HuH-7 (cell line): ENCODE measurements at places on chromosomes 4 and X.

DNA sequence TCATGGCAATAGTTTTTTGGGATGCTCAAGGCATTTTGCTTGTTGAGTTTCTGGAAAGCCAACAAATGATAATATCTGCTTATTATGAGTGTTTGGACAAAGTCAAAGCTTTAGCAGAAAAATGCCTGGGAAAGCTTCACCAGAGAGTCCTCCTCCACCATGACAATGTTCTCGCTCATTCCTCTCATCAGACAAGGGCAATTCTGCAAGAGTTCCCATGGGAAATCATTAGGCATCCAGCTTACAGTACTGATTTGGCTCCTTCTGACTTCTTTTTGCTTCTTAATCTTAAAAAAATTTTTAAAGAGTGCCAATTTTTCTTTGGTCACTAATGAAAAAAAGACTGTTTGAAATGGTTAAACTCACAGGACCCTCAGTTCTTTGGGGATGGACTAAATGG lies 136.3 kb downstream of the UBE2K start:
- no peak for DNase-seq

- no peak for DNase-seq
These were observed 8.2 kb upstream of the RUFY3 start for GRCh38 chr4:70713453-70714078.

GRCh38 chrX:154436374-154436982 lies 476 bp upstream of the GDI1 start:
- peak; percentile 71 for DNase-seq

DNA sequence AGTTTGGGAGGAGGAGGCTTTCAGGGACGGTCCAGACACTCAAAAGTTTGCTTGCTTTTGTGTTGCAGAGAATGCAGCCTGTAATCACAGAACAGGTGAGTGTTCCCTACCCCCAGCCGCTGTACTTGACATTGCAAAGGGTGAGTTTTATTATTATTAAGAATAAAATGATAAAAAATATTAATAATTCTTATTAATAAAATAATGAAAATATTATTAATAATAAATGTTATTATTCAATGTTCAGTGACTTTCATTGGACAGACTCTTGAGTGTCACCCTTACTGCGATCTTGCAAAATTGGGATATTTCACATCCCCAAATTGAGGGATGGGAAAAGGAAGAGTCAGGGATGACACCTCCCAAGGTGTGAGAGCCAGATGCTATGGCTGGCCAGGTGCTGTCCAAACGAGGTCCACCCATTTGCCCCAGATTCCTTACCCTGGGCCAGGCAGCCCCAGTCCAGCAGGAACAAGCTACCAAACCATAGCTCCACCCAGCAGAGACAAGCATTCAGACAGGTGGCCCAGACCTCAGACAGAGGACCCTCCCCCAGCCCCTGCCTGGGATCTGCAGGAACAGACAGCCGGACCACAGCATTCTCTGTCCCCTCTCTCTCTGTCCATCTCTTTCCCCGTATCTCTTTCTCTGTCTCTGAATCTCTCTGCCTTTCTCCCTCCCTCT lies 22.4 kb downstream of the IL3RA start:
- DNase-seq = no peak

GRCh38 chr4:12635629-12636028 lies 848.5 kb downstream of the RAB28 start:
- DNase-seq = no peak

GRCh38 chrX:123600181-123600580 lies 132.7 kb downstream of the THOC2 start:
- DNase-seq = no peak

DNA sequence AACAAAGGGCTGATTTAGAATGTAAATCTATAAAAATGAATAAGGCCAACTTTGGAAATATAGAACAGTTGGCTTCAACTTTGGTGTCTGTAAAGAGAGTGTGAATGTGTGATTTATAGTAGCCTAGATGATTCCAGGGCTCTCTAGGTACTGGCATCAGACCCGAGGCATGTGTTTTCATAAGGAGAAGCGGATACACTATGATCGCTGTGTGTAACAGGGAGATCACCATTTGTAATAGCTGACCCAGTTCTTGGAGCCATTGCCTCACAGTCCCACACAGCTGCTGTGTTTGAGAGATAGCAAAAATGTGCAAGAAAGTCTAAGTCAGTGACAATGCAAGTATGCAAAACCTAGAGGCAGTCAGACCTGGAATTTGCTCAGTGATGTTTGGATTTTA lies 135.1 kb downstream of the REPS2 start:
- no peak for DNase-seq

DNA sequence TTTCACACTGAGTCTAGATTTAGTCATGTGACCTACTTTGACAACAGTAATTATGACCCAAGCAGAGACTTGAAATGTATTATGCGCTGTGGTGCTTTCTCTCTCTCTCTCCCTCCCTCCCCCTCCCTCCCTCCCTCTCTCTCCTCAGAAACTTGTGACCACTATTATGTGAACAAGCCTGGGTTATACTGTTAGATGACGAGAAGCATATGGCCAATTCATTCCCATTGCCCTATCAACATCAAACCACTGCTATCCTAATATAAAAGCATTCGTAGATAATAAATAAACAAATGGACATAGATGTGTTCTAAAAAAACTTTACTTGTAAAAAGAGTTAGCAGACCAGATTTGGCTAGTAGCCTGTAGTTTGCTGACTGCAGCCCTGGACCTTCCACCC lies 18.2 kb downstream of the FTHL17 start:
- DNase-seq = no peak

- DNase-seq = no peak
These were observed 79.4 kb downstream of the SYNPO2 start for GRCh38 chr4:118968005-118968404.

DNA sequence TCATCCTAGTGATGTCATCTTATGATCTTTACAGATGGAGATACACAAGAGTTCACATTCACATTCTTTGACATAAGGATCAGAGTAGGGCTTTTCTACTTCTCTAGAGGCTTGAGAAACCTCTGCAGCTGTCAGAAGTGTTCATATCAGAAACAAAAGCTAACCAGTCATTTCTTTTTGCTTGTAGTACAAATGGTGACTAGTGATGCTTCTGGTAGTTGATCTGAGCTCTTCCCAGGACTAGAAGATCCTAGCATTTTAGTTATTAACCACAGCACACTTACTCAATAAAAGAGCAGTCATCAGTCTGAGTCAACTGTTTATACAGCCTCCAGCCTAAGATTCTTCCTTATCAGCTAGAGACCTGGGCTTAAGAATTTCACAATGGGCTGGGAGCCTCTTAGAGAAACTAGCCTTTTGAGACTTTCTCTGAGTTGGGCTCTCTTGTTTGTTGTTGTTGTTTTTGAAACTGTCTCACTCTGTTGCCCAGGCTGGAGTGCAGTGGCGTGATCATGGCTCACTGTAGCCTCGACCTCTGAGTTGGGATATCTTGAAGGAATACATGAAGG lies 84.1 kb downstream of the TMEM164 start:
- DNase-seq = peak; percentile 17

- DNase-seq = no peak
These were observed 79.0 kb downstream of the SOX3 start for GRCh38 chrX:140425712-140426395.

DNA sequence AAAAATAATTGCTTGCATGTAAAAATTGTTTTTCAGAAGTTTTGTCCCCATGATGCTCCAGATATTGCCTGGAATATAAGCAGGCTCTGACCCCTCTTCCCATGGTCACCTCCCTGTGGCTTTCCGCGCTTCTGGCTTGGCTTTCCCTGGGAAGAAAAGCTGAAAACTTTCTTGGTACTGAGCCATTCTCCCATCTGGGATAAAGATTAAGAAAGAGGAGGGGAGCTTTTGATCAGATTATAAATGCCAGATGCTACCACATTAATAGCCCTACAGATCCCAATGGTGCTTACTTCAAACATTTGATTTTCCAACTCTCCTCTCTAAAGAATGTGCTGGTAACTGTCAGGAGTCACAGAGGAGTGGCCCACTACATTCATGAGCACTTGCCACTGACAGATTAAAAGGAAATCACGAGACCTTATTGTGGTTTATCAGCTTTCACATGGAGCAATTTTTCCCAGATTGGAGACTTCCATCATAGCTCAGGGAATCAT lies 54.4 kb upstream of the GAB1 start:
- no peak for DNase-seq

- no peak for DNase-seq
These were observed 33.1 kb downstream of the MSL3 start for GRCh38 chrX:11791090-11791489.

DNA sequence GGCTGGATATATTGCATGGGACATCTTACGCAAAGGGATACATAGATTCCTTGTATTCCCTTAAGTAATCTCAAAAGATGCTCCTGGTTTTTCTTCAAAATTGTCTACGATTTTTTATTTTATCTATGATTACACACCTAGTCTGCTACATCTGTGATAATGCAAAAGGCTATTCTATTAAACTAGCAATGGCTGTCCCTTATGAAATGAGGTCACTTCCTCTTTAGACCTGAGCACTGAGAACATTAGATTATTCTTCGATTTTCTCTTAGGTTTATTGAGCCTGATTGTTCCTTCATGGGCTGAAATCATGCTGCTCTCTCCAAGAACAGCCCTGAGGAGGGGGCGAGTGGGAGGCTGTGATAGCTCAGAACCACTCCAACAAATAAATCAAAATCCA lies 126.8 kb upstream of the ENPP6 start:
- no peak for DNase-seq

DNA sequence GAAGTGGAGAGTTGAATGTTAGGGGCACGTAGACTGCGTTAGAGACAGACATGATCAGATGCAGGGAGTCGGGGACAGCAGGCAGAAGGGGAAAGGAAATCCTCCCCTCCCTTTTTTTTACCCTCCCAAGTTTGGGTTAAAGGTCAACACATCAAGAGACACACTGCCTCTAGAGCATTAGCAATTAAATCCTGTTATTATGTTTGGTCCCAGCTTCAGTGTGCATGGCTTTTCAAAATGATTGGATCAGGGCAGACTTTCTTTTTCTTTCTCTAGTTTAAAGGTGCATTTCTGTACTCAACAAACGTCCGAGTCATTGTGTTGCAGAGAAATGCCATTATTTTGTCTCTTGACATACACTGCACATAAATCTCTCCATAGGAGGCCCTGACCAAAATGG lies 63.9 kb downstream of the USP26 start:
- DNase-seq = no peak

GRCh38 chr4:93834249-93835066 lies 5.9 kb downstream of the ATOH1 start:
- no peak for DNase-seq

DNA sequence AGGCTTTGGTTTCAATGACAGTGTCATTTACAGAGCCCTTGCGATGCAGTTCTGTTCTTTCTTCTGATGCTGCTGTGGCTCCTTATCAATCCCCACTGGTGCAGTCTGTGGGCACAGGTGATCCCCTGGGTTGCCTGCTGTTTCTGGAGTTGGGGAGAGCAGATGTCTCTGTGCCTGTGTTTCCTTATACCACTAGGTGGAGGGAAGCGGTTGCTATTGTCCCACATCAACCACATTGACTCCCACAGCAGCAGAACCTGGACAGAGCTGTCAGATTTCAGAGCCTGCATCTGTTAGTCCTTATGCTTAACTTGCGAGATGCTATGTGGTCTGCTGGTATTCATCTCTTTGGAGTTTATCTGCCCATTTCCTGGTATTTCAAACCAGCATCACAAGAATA lies 57.7 kb downstream of the NEIL3 start:
- peak; percentile 51 for DNase-seq

- no peak for DNase-seq
These were observed 2750.2 kb downstream of the ARAP2 start for GRCh38 chr4:33494150-33494549.

DNA sequence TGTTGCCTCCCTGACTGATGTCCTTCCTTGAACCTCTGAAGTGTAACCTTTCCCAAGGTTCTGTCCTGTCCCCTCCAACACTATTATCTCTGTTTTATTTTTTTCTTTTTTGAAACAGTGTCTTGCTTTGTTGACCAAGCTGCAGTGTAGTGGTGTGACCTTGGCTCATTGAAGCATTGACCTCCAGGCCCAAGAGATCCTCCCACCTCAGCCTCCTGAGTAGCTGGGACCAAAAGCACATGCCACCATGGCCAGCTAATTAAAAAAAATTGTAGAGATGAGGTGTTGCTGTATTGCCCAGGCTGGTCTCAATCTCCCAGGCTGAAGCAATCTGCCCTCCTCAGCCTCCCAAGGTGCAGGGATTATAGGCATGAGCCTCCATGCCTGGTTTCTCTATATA lies 59.0 kb downstream of the EDA start:
- DNase-seq = no peak

GRCh38 chr4:37671072-37671471 lies 15.1 kb downstream of the RELL1 start:
- DNase-seq = no peak

DNA sequence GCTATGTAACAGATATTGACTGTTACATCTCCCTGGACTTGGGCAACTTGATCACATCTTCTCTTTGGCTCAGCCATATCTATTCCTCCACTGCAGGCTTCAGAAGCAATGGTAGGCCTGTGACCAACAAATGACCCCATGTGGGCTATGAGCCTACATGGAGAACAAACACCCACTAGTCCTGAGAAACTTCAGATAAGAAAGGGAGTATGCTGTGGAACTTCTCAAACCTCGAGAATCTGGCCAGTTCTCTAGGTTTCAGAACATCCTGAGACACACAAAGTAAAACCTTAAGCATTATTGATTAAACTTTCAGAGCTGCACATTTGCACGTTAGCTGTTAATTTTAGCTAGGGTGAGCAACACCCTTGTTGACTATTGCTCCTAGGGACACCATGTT lies 16.3 kb downstream of the RBMX2 start:
- no peak for DNase-seq

GRCh38 chrX:124925681-124926080 lies 394.0 kb upstream of the TEX13C start:
- DNase-seq = no peak

DNA sequence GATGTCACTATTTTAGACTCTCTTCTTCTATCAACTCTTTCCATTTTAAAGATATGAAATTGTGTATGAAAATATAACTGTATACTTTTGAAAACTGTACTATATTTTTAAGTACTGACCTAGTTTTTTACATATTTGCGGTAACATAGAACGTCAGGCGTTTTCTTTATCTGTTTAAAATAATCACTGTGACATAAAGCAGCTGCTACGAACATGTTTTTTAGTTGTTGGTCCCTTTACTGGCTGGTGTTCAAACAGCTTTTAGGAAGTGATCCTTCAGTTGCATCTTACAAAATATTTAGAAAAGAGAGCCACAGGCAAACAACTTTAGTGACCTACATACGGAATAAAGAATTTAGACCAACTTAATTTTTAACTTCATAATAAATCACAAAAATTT lies 73.1 kb downstream of the METTL14 start:
- no peak for DNase-seq

GRCh38 chr4:168203233-168203911 lies 111.0 kb downstream of the ANXA10 start:
- DNase-seq = no peak

GRCh38 chr4:189033801-189034347 lies 894.6 kb downstream of the TRIML1 start:
- no peak for DNase-seq

GRCh38 chrX:143945171-143945570 lies 61.3 kb downstream of the UBE2NL start:
- DNase-seq = no peak

GRCh38 chr4:183312841-183313240 lies 7.2 kb downstream of the CLDN22 start:
- DNase-seq = no peak
